ENCODE measurements at places on chromosomes 12 and 14. TPM values are rescaled to one million over a fixed set of nuclear protein-coding genes. Genes with fewer than 3 reads are reported as not detected.

TSPAN19 gene
- total RNA-seq, result not detected

GRCh38 chr14:99947695-99948094 lies 117.5 kb upstream of the EVL start:
- DNase-seq, result no peak

DNA sequence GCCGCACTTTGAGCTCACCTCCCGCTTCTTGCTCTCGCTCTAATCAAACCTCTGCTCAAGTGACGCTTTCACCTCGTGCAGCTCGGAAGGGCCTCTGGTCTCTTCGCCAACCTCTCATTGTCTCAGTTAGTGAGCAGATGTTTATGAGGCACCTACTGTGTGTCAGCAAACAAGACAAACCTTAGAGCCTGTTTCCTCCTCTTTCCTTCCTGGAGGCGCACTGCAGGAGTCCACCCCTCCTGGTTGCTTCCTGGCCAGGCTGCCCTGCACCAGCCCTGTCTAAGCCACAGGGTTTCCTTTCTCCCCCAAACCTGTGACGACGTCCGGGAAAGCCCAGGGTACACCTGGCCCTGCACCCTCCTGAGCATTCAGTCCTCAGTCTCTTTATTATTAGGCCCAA lies 84.2 kb downstream of the PHETA1 start:
- no peak for DNase-seq

GRCh38 chr14:90034835-90035525 lies 26.8 kb upstream of the KCNK13 start:
- no peak for DNase-seq

GRCh38 chr12:108361606-108362005 lies 22.5 kb upstream of the CMKLR1 start:
- no peak for DNase-seq
